ENCODE measurements at places on chromosomes 16 and 17.
A peak's percentile ranks its signal among the peaks of the same experiment; 100 is the strongest.

- no peak for DNase-seq
Observed at GRCh38 chr16:85057948-85058347, 30.4 kb downstream of the KIAA0513 start.

- DNase-seq = no peak
Observed at GRCh38 chr16:13928646-13929045, 8.7 kb downstream of the ERCC4 start.

GRCh38 chr17:56887552-56888467 lies 26.0 kb downstream of the TRIM25 start:
- no peak for DNase-seq

DNA sequence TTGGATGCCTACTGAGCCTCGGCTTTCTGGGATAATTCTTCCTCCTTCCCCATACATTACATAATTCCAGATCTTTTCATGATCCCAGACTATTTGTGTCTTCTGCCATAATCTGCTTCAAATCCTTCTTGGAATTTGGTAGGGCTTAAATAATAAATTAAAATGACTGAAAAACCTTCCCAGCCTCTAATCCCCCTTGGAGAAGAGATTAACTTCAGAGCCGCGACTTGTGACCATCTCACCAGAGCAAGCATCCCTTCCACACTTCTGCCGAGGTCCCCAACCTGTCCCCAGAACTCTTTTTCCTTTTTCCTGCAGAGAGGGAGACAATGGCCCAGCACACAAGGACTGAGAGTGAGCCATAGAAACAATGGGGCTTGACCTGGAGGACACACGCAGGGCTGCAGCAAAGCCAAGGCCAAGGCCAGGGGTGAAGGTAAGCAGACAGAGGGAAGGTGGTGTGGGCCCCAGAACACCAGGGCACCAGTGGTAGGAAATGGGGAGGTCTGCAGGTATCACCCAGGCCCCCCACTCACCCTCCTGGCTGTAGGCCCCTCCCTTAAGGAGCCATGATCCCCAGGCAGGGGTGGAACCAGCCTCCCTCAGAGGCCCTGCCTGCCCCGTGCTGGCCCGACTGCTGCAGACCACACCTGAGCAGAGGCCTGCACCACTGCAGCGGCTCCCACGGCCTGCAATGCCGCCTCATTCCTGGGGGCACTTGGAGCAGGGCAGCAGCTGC lies 9.6 kb upstream of the BCAR1 start:
- no peak for DNase-seq

- peak; percentile 20 for DNase-seq
Observed at GRCh38 chr16:4306470-4307214, 9.2 kb upstream of the GLIS2 start.

DNA sequence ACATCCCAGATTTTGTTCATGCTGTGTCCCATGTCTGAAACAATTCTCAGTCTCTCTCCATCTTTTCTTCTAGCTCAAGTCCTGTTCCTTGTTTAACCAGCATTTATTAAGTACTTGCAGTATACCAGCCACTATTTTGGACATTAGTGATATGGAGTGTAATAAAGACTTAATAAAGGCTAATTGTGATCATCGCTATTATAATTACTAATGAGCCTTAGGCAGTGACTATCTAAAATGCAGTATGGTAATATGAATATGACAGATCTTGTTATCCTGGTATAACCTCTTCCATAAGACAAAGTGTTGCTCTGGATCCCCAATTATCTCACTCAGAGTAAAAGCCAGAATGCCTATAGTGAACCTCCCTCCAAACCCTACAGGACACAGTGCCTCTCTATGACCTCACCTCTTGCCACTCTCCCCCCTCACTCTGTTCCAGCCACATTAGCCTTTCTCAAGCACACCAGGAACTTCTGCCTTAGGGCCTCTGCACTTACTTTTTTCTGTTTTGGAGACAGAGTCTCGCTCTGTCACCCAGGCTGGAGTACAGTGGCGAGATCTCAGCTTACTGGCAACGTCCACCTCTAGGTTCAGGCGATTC lies 1.8 kb upstream of the FLOT2 start:
- no peak for DNase-seq

GRCh38 chr16:23949630-23950290 lies 114.0 kb downstream of the PRKCB start:
- DNase-seq = peak; percentile 40

DNA sequence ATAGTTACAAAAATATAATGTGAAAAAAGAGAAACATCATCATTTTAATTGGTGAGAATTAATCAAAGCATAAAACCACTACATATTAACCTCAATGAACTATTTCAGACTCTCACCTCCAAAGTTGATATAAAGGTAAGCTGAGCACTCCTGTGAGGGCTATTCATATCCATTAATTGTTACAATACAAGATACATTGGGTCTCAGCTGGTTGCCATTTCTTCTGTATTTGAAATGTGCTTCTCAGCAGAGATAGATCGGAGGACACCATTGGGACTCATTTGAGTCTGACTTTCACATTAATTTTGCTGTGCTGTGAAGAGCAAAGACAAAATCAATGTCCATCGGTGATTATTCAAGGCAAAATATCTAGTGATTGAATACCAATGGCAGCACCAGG lies 459.5 kb upstream of the GOT2 start:
- no peak for DNase-seq

- no peak for DNase-seq
Observed at GRCh38 chr16:2883458-2883908, 468 bp downstream of the FLYWCH2 start.

DNA sequence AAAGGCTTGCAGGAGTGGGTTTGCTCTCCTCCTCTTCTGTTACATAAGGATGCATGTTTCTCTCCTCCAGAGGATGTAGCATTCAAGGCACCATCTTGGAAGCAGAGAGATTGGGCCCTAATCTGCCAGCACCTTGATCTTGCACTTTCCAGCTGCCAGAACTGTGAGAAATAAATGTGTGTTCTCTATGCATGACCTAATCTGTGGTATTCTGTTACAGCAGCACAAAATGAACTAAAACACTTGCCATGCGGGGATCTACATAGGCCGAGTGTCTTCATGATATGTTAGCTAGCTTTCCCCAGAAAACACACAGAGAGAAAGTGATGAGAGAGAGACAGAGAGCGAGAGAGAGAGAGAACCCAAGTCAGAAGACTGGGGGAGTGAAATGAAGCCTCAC lies 273.5 kb downstream of the UTP18 start:
- no peak for DNase-seq

DNA sequence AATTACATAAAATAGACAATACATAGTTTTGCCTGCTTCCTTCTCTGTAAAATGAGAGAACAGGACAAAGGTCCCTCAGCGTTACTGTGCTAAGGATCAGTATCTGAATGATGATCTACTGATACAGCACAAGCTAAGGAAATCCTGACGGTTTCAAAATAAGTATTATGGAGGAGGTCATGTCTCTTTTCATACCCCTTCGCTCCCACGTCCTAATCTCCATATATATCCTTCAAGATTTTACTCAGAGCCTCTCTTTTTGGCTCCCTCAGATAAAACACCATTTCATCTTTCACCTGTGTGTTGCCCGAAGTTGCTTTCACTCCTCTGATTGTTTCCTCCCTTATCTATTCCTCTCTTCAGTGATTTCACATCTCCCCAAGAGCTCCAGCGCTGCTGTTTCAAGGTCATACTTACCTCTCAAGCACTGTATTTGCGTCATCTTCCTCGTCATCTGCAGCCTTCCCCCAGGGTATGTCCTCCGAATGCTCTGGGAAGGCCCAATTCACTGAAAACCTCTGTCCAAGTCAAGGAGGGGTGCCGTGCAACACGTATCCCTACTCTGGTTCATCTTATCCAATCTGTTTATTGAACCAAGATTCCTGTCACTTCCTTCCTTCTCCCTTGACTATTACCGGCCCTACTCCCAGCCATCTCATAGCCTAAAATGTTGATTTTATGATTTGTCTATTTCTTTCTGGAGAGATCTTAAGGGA lies 1.2 kb upstream of the BLTP2 start:
- no peak for DNase-seq

DNA sequence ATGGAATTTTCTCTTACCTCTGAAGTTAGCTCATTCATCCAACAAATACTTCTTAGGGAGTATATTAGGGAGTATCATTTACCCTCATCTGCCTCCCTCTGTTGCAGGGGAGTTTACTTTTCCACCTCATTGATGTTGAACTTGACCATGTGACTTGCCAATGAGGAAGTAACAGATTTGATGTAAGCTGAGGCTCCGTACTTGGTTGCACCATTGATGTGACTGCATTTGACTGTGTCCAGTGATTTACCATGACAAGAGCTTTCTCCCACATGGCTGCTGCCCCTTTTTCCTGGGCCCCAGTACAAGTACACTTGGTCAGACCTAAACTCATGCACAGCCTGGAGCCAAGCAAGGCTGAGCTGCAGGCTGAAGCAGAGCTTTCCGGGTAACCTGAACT lies 81.6 kb upstream of the HS3ST2 start:
- no peak for DNase-seq

- no peak for DNase-seq
Observed at GRCh38 chr16:63737633-63738032, 1384.2 kb downstream of the CDH11 start.

- peak; percentile 12 for DNase-seq
Observed at GRCh38 chr17:8326511-8327302, 12.9 kb upstream of the ODF4 start.

DNA sequence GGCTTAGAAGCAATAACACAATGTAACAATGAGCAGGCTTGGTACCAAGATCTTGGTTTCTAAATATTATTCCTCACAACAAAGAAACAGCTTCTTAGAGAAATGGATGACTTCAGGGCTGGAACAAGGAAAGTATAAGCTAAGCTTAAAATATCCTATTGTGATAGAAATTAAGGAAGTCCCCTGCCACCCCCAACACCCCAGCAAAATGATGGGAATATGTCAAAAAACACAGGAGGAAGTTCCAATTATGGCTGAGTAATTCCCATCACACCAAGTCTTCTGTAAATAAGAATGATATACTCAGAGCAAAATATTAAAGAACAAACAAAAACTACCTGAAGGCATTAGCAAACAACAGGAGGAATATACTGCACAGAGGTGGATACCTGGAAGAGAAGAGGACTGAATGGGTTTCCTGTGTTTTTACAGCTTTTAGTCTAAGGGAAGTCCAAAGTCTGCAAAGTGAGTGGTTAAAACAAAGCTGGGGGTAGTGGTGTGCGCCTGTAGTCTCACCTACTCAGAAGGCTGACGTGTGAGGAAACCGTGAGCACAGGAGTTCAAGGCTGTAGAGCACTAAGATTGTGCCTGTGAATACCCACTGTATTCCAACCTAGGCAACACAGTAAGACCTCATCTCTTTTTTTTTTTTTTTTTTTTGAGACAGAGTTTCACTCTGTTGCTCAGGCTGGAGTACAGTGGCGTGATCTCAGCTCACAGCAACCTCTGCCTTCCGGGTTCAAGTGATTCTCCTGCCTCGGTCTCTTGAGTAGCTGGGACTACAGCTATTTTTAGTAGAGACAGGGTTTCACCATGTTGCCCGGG lies 17.1 kb upstream of the ATP6V0A1 start:
- DNase-seq = no peak

GRCh38 chr17:3788200-3788599 lies 12.8 kb downstream of the ITGAE start:
- DNase-seq = no peak

All from activated T-cell treated with anti-CD3 and anti-CD28 coated beads for 48 hours (primary cell).